ENCODE measurements at places on chromosomes 3 and 15. TPM values are rescaled to one million over a fixed set of nuclear protein-coding genes. Genes with fewer than 3 reads are reported as not detected.

- no peak for DNase-seq
Observed at GRCh38 chr15:74174219-74174957, 878 bp downstream of the ISLR start.

DNA sequence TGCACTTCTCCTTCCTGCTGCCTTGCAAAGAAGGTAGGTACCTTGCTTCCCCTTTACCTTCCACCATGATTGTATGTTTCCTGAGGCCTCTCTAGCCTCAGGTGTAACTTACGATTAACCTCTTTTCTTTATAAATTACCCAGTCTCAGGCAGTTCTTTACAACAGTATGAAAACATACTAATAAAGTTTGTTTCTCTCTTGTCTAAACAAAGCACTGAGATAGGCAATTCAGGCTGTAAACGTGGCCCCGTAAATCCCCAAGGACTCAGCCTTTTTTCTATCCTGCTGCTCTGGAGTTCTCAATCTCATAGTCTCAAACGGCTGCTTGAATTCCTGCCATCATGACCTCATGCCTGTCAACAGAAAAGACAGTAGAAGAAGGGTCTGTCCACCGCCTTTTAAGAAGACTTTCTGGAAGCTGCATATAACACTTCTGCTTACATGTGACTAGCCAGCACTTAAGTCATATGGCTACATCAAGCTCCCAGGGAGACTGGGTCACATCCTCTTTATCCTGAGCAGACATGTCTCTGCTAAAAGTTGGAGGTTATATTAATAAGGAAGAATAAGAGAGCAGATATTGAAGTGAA is 257.8 kb downstream of the EBLN2 start:
- no peak for DNase-seq

GRCh38 chr3:158802409-158803268 is 785 bp downstream of the MFSD1 start:
- DNase-seq, result no peak

DNA sequence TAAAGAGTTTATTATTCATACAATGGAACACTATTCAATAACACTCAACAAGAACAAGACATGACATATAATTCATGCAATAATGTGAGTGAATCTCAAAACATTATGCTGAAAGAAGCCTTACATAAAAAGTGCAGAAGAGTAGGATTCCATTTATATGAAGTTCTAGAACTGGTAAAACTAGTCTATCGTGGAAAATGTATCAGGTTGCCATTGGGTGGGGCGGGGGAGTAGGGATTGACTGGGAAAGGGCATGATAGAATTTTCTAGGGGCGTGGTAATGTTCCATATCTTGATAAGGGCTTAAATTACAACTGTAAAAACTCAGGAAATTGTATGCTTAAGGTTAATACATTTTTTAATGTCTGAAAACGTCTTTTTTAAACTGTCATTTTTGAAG is 247.9 kb downstream of the SATB1 start:
- no peak for DNase-seq

GRCh38 chr15:22956257-22956977 is 23.8 kb downstream of the CYFIP1 start:
- no peak for DNase-seq

GRCh38 chr3:179788996-179789395 is 136.2 kb downstream of the USP13 start:
- no peak for DNase-seq

The PLA2G4F gene
- total RNA-seq, result 8.2 TPM

Data from gastrocnemius medialis (tissue), 4 donors.